Activated CD4-positive, alpha-beta T cell treated with anti-CD3 and anti-CD28 coated beads, Interleukin-2, amount 10 ng/mL, durations not matched to agents 24 days and 14 days (primary cell): ENCODE measurements at places on chromosomes 1 and 21.
A peak's percentile ranks its signal among the peaks of the same experiment; 100 is the strongest.

DNA sequence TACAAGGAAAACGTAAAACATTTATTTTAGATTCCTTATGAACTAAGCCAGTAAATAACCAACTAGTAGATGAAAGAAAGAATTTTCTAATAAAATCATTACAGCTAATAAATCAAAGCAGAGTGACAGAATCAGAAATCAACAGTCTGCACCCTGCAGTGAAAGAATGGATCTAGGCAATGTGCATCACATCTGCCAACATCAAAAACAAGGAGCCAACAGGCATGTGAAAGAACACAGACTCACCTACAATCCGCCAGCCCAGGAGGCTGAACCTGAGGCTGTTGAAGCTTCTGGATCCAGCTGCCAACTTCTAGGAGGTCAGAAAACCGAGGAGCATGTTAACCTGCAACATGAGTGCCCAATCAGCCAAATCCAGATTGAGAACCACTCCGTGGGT is 196.3 kb downstream of the SETD4 start:
- no peak for DNase-seq

DNA sequence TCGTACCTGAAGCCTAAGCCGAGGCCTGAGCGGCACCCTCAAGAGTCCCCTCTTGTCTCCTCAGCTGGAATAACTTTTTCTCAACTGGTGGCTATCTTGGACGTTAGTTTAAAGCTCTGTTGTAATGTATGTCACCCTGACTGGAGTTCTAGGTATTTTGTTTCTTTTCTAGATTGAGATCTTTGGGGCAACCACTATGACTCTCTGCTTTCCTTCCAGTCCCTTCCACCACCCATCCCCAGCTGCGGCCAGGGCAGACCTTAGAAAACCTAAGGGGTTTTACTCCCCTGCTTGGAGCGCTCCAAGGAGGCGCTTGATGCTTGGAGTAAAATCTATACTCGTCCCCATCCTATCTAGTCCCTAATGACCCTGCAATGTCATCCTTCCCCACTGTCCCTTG is 74.6 kb upstream of the MRPS6 start:
- no peak for DNase-seq

DNA sequence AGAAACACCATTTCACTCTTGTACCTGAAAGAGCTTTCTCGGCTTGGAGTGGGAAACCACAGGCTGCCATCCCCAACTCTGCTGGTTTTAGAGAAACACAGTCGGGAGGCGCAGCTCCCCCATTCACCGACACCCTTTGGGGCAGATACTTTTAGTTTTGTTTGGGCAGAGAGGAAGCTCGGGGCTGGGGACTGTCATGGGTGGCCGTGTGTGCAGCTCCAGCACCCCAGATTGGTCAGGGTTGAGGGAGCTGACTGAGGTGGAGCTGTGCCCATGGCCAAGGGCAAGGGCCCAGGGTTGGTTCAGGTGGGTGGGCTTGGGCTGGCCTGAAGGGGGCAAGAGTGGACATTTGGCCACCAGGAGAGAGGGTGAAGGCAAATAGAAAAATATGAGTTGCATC is 163.1 kb downstream of the DYRK1A start:
- no peak for DNase-seq

DNA sequence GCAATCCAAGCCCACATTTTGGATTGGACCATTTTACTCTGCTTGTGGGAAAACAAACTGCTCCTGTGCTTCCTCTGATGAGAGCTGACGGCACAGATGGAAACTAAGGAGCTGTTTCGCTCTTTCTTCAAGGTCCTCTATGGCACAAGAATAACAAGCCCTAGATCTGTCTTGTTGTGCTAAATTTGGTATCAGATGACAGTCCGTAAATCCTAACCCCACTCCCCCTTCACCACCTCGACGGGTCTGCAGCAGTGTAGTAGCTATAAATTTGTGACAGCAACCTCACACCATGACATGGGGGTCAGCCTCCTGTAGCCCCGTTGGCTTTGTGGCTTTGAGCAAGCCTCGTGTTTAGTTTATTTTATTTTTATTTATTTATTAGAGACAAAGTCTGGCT is 85.9 kb downstream of the ADSS2 start:
- DNase-seq: no peak

- DNase-seq: no peak
Observed at GRCh38 chr1:226400519-226401354, 7.2 kb downstream of the PARP1 start.

- no peak for DNase-seq
Observed at GRCh38 chr1:214709241-214709640, 106.2 kb downstream of the CENPF start.

DNA sequence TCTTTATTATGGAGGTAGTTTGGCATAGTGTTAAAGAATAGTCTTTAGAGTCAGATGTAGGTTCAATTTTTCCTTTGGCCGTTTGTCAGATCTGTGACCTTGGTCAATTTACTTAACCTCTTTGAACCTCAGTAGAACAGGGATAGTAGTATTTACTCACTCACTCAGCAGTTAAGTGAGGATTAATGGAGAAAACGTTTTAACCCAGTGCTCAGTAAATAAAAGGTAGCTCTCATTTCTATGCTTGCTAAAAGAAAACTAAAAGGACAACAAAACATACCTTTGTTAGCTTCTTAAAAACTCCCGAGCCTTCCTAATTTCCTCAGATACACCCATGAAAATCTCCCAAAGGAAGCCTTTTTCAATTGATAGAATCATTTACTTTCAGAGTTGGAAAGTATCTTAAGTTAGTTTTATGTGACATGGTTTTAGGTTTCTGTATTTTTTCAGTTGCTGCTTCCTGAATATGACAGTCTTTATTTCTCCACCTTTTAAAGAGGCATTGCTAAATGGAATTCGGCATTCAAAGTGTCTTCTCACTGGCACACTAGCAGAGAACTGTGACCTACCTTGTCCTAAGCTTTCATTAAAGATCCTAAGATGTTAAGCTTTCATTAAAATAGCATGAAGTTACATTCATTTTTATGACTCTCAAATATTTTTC is 7.8 kb downstream of the ABCD3 start:
- no peak for DNase-seq

- DNase-seq: no peak
Observed at GRCh38 chr21:41371685-41372030, 9.8 kb downstream of the MX2 start.

DNA sequence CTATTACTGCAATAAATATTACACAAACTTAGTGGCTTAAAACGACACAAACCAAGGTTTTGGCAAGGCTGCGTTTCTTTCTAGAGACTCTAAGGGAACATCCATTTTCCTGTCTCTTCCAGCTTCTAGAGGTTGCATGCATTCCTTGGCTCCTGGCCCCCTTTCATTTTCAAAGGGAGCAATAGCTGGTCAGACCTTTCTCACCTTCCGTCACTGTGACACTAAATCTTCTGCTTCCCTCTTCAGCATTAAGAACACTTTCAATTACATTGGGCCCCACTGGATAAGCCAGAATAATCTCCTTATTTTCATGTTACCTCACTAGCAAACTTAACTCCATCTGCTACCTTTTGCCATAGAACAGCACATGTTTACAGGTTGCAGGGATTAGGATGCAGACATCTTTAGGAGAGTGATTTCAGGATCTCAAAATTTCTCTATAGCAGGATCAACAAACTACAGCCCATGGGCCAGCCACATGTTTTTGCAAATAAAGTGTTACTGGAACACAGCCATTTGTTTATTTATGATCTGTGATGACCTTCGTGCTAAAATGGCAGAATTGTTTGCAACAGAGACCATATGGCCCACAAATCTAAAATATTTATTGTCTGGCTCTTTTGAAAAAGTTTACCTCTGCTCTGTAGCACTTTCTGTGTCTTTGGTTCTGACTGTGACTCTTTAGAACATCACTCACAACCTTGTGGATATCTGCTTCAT is 221.5 kb upstream of the SGIP1 start:
- DNase-seq: no peak

GRCh38 chr1:101833312-101833711 is 163.4 kb downstream of the OLFM3 start:
- no peak for DNase-seq

DNA sequence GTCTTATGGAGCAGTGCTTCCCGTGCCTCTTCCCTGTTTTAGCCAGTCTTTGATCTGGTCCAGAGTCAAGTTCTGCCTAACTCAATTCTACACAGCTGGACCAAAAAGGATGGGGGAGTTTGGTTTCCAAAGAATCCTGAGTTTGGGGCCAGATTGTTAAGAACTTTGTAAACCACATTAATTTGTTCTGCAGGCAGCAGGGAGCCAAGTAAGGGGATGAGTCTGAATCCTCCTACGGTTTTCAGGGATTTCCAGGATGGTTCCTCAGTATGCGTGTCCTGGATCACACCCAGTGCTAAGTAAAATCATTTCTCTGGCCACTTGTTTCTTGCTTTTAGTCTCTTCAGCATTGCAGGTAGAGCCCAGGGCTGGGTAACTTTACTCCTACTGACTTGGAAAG is 26.1 kb upstream of the GJA5 start:
- DNase-seq: no peak

DNA sequence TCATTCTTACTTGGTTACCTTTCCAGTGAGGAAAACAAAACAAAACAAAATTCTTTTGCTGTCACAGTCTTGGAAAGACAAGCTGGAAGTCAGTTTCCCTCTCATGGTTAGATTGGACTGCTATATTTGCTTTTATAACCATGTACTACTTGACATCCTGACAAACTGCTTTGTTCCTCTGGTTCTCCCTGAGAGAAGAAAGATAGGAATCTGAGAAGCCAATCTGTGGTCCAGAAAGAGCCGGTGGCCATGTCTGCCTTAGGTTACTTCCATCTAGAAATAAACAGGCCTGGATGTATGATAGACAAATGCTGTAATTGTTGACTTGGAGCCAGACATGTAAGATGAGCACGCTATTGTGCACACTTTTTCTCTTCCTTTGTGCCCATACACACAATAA is 330.0 kb downstream of the BRINP3 start:
- DNase-seq: no peak

DNA sequence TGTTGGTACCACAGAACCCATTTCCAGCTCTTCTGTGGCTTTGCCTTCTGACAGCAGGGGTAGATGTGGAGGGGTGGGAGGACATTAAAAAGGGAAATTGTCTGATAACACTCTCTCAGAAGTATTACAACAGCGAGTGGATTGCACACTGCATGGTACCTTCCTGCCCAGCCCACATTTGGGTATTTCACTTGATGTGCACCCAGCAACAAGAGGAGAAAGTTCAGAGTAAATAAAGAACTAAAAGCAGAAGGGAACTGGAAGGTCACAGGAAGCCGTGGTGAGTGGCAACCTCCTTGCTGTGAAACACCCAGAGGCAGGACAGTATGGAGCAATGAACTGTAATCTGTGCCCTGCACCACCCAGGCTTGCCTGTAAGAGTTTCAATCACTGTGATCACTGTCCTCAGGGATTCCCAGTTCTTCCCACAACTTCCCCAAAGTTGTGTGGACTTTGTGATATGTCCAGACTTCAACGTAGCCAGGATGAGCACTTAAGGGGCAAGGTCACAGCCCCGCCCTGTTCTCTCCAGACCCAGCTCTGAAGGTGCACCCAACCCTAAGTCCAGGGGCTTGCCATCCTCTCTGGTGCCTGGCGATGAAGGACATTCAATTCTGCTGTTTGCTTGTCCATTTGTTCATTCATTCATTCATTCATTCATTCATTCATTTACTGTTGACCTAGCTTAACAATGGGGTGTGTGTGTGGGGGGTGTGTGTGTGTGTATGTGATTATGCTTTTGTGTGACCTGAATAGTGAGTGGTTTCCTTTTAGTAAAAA is 18.7 kb upstream of the F5 start:
- peak; percentile 84 for DNase-seq

GRCh38 chr1:23114424-23115079 is 54.1 kb downstream of the LUZP1 start:
- no peak for DNase-seq
